ENCODE measurements at places on chromosomes 4 and X.

- no peak for DNase-seq
Measured at GRCh38 chrX:111328858-111329257, 58.6 kb upstream of the CAPN6 start.

- DNase-seq = no peak
Measured at GRCh38 chr4:125590158-125590557, 275.4 kb downstream of the FAT4 start.

- DNase-seq = no peak
Measured at GRCh38 chrX:73877687-73878086, 314.7 kb downstream of the CHIC1 start.

DNA sequence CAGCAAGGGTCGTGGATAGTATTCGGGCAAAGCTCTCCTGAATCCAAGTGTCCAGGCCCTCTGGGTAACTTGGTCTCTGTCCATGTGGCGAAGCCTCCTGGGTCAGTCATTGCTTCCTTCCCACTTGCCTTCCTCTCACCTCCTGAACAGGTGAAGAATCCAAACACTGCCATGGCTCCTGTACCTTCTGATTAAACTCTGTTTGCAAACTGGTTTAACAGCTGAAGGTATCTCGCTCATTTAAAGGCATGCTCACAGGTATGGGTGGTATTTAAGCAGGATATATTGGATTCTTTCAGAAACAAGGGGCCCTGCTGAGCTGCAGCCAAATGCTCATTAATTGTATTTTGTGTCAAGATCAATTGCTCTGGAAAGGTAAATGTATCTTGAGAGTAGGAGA is 28.2 kb downstream of the FHDC1 start:
- no peak for DNase-seq

DNA sequence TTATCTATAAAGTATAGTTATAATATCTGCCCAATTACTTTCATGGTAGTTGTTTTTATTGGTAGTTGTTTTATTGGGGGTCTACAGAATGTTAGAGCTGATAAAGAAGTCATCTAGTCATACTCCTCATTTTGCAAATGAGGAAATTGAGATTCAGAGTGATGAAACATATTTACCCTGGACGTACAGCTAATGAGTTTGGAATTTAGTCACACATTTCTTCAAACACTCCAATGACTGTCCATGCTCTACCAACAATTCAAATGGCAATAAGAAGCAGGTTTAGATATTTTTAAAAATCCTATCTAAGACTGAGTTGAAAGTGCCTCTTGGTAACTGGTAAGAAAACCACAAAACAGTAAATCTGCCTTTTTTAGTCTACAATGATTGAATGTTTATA is 98.2 kb downstream of the MAGEC1 start:
- DNase-seq = no peak

DNA sequence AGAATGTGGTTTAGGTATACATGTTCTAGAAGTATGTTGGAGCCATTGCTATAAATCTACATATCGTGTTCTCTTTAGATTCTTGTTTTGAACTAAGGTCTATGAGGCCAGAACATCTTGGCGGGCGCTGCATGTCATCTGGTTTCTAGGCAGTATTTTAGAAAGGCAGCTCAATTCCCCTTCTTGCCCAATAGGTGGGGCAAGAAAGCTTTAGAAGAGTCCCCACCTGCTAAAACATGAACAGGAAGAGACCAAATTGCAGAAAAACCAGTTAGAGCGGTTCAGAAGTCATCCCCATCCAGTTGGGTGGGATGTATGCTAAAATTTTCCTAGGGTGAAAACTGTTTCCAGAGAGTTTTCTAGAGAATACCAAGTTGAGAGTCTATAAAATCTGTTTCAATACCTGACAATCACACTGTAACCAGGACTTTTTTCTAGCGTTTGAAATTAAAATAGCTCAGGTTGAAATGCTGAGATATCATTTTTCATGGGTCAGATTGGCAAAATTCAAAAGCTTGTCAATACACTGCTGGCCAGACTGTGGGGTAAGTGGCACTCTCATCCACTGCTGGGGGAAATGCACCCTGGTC is 17.5 kb upstream of the SH3KBP1 start:
- peak; percentile 14 for DNase-seq

DNA sequence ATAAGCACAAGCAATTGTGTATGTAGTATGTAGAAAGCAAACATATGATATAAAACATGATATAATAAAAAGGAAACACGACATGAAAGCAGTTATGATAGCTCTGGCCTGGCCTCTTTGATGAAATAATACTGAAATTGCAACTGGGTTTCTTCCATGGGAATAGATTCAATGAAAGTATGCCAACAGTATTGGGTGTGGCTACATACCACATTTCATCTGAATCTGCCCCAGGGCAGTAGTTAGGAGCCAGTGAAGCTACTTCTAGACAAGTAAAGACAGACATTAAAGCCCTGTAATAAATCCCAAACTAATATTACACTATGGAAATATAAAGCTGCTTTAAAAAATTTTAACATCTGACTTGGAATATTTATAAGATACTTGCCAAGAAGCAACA is 207.3 kb downstream of the FBXW7 start:
- DNase-seq = no peak

- no peak for DNase-seq
Measured at GRCh38 chr4:99827454-99827853, 10.8 kb downstream of the DAPP1 start.

- DNase-seq = no peak
Measured at GRCh38 chrX:40806513-40807220, 71.3 kb upstream of the MED14 start.

DNA sequence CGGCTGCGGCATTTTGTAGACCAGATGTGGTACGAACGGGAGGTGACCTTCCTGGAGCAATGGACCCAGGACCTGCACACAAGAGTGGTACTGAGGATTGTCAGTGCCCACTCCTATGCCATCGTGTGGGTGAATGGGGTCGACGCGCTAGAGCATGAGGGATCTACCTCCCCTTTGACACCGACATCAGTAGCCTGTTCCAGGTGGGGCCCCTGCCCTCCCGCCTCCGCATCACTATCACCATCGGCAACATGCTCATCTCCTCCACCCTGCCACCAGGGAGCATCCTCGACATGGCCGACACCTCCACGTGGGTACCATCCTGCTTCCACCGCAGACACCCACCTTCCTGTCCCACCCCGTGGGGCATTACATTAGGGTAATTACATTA is 46.2 kb downstream of the SMARCA5 start:
- DNase-seq = no peak

DNA sequence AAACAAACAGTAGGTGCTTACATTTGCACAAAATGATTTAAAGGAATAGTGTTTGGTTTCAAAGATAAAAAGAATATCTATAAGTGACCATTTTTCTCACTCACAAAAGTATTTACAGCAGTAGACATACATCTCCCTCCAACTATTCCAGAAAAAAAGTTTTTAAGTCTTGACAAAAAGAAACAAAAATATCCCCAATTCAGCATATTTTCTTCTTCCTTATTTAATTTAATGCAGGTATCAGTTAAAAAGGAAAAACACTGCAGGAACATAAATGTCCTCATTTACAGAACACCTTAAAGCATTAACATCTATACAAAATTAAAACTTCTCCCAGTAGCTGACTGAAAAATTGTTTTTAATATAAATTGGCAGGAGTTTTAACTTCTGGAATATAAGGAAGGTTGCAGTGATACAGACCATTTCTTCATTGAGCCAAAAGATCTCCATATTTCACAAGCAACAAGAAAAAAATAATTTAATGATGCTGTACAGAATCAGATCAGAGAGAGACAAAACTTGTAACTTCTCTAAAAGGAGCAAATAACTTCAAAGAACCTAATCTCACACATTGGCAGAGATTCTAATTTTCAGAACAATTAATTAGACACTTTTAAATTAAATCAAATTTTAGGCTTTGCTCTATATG is 4.3 kb downstream of the MAB21L2 start:
- no peak for DNase-seq

GRCh38 chr4:48153791-48154550 is 19.9 kb upstream of the TXK start:
- DNase-seq = no peak

GRCh38 chr4:8939160-8939839 is 67.7 kb upstream of the HMX1 start:
- no peak for DNase-seq
